ENCODE measurements at places on chromosomes 12 and 14. TPM values are rescaled to one million over a fixed set of nuclear protein-coding genes. Genes with fewer than 3 reads are reported as not detected.

Gene LUM
- total RNA-seq: 0.83 TPM

Gene PLEKHH1
- total RNA-seq: 11.1 TPM

Gene TMTC2
- total RNA-seq: 32.4 TPM

Gene SOAT2
- not detected for total RNA-seq

Gene RIC8B
- total RNA-seq: 9.9 TPM

All from A375 (cell line).